Endothelial cell of umbilical vein (primary cell): ENCODE measurements at places on chromosomes 4 and X. TPM values are rescaled to one million over a fixed set of nuclear protein-coding genes. Genes with fewer than 3 reads are reported as not detected.

The DNAAF6 gene
- polyA plus RNA-seq = not detected in 2 replicates

The CFAP47 gene
- polyA plus RNA-seq = 0.06 TPM in 1 of 2 replicates, not detected in the other

The AKAP4 gene
- not detected in 2 replicates for polyA plus RNA-seq

The RPL36A gene
- 901 and 1,196 TPM in 2 replicates for polyA plus RNA-seq

The RTL9 gene
- not detected in 2 replicates for polyA plus RNA-seq

The ARMCX1 gene
- 8.8 and 11.0 TPM in 2 replicates for polyA plus RNA-seq

The HCFC1 gene
- polyA plus RNA-seq = 14.6 and 15.9 TPM in 2 replicates

The SLC26A1 gene
- 0.06 and 0.10 TPM in 2 replicates for polyA plus RNA-seq

The TLR10 gene
- not detected in 2 replicates for polyA plus RNA-seq

The MTHFD2L gene
- 4.4 and 6.9 TPM in 2 replicates for polyA plus RNA-seq

The NKX3-2 gene
- not detected in 2 replicates for polyA plus RNA-seq

DNA sequence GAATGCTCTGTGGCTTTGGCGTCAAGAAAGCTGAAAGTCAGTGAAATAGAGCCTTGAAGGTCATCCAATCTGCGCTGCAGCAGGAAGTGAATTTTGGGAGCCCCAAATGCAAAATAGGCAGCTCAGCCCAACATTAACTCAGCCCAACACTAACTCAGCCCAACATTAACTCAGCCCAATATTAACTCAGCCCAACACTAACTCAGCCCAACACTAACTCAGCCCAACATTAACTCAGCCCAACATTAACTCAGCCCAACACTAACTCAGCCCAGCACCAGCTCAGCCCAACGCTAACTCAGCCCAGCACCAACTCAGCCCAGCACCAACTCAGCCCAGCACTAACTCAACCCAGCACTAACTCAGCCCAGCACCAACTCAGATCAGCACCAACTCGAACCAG lies 71.5 kb downstream of the SORBS2 start:
- no peak for DNase-seq

- no peak for DNase-seq
These were observed 112.9 kb downstream of the PTPN13 start for GRCh38 chr4:86706923-86707597.

- DNase-seq = no peak
These were observed 139.9 kb upstream of the GPRIN3 start for GRCh38 chr4:89447543-89447942.

- DNase-seq = no peak
These were observed 180.8 kb downstream of the MAGEB17 start for GRCh38 chrX:16347968-16348670.

DNA sequence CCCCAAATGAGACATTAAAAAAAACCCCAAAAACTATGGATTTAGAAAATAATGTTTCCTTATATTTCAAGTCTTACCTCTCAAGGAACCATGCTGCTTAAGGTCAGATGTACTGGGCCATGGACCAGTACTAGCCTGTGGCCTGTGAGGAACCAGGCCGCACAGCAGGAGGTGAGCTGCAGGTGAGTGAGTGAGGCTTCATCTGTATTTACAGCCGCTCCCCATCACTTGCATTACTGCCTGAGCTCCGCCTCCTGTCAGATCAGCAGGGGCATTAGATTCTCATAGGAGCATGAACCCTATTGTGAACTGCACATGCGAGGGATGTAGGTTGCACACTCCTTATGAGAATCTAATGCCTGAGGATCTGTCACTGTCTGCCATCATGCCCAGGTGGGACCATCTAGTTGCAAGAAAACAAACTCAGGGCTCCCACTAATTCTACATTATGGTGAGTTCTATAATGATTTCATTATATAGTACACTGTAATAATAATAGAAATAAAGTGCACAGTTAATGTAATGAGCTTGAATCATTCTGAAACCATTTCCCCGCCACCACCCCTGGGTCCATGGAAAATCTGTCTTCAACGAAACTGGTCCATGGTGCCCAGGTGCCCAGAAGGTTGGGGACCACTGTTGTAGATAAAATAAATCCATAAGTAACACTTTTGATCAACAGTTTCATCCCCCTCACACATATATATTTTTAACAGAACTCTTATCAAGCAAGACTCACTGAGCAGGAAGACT lies 105.3 kb upstream of the CBR4 start:
- no peak for DNase-seq

DNA sequence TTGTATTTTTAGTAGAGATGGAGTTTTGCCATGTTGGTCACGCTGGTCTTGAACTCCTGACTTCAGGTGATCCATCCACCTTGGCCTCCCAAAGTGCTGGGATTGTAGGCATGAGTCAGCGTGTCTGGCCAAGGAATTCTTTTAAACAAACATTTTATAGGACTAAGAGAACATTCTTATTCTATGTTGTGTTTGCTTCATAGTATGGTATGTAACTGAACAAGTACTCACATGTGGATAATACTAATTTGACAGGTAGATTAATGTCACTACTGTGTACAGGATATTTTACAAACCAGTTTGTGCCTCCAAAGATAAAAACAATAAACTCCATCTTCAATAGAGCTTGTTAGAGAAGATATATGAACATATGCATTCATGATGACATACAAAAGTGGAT lies 1353.4 kb downstream of the PCDH7 start:
- DNase-seq = no peak

DNA sequence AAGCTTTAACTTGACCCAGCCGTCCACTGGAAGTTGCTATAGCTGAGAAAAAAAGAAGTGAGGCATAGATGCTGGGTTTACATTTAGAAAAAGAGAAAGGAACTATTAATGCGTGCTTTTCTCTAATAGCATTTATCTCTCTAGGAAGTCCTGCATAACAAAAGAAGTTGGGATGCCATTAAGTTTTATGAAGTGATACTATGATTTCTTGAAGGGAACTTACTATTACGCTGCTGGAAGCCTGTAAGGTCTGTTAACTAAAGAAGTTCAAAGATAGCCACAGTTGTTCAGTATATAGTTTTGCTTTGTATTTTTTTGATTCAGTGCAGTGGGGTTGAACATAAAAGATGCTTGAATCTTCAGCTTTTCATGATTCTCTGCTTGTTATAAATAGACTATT lies 203.4 kb downstream of the CCSER1 start:
- no peak for DNase-seq

DNA sequence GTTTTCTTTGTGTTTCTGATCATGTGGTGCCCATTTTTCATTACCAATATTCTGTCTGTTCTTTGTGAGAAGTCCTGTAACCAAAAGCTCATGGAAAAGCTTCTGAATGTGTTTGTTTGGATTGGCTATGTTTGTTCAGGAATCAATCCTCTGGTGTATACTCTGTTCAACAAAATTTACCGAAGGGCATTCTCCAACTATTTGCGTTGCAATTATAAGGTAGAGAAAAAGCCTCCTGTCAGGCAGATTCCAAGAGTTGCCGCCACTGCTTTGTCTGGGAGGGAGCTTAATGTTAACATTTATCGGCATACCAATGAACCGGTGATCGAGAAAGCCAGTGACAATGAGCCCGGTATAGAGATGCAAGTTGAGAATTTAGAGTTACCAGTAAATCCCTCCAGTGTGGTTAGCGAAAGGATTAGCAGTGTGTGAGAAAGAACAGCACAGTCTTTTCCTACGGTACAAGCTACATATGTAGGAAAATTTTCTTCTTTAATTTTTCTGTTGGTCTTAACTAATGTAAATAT lies 110.4 kb downstream of the IL13RA2 start:
- DNase-seq = no peak

GRCh38 chrX:83984961-83985360 lies 124.0 kb downstream of the CYLC1 start:
- DNase-seq = no peak
